ENCODE measurements at places on chromosomes 6 and 20. TPM values are rescaled to one million over a fixed set of nuclear protein-coding genes. Genes with fewer than 3 reads are reported as not detected.

CD24 gene
- not detected for total RNA-seq

RSPO3 gene
- not detected for total RNA-seq

LINC00237 gene
- not detected for total RNA-seq

EYS gene
- total RNA-seq, result under 0.01 TPM

EPPIN gene
- total RNA-seq, result not detected

GSTA1 gene
- total RNA-seq, result not detected

RFX6 gene
- not detected for total RNA-seq

UNC5CL gene
- under 0.01 TPM for total RNA-seq

CPNE5 gene
- total RNA-seq, result not detected

POFUT1 gene
- 55.9 TPM for total RNA-seq

KCNB1 gene
- total RNA-seq, result under 0.01 TPM

RBM38 gene
- 7.4 TPM for total RNA-seq

FAM217B gene
- total RNA-seq, result 4.3 TPM

BCLAF1 gene
- 97.7 TPM for total RNA-seq

EYA4 gene
- total RNA-seq, result 0.73 TPM

KCNS1 gene
- 0.20 TPM for total RNA-seq

MYB gene
- under 0.01 TPM for total RNA-seq

EXOC2 gene
- 14.3 TPM for total RNA-seq

FBXO30 gene
- 10.2 TPM for total RNA-seq

NUP153 gene
- 48.3 TPM for total RNA-seq
